ENCODE measurements at places on chromosomes 11 and 22. TPM values are rescaled to one million over a fixed set of nuclear protein-coding genes. Genes with fewer than 3 reads are reported as not detected.

OR10A2 gene
- not detected for total RNA-seq

PPP6R2 gene
- total RNA-seq = 51.2 TPM

PDGFD gene
- 6.1 TPM for total RNA-seq

PICALM gene
- total RNA-seq = 116 TPM

- H3K27me3 ChIP-seq = no peaks in the 10 kb centered on the region
- no peak overlapping the region for H3K27ac ChIP-seq
- no peaks in the 10 kb centered on the region for H3K36me3 ChIP-seq
- no peaks in the 10 kb centered on the region for H3K4me1 ChIP-seq
- no peak for DNase-seq
These were observed 100.8 kb downstream of the EHF start for GRCh38 chr11:34721646-34722045.

DNA sequence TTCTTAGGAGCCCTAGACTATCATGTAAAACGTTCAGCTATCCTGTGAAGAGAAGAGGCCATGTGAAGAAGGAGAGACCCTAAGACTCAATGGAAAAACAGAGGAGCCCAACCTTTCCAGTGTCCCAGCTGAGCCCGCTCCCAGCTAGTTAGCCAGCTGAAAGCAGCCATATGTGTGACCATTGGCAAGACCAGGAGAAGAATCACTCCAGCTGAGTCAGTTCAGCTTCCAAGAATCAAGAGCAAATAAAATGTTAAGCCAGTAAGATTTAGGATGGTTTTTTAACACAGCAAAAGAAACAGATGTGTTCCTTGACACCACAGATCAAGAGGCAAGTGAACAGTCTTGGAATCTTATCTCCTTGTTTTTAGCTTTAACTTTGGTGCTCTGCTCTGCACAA, 108.0 kb downstream of the CCDC81 start:
- H3K27ac ChIP-seq = peak overlapping the region; percentile 97
- 0 out of 2 replicates have a peak, but pooled peaks cover 4% of the 10 kb centered on the region for H3K36me3 ChIP-seq
- DNase-seq = no peak
- H3K27me3 ChIP-seq = no peaks in the 10 kb centered on the region

GRCh38 chr11:129769059-129769458, 46.6 kb upstream of the TMEM45B start:
- H3K27me3 ChIP-seq = no peaks in the 10 kb centered on the region
- H3K27ac ChIP-seq = no peak overlapping the region
- no peak overlapping the region for H3K4me3 ChIP-seq
- no peak for DNase-seq

DNA sequence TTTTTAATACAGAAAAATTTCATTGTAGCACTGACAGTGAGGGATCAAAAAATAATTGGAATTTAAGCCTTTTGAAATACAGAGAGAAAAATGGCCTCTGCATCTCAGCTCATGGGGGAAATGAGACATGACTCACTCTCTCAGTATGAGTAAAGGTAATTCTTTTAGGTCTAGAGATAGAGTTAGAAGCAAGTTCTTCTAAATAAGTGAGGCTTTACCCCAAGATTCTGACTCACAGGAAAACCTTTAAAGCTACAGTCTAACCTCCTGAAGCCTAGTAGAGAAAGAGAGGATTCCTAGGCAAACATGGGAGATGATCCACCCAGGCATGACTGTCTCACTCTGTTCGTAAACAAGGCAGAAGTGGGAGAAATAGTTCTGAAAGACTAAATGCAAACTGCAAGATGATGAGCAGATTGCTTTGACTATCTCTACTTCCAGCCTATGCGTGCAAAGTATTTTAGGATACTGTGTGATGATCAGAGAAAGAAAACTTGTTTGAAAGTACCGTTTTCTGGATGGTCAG, 1003.3 kb upstream of the CCDC90B start:
- no peaks in the 10 kb centered on the region for H3K36me3 ChIP-seq
- DNase-seq = no peak
- H3K4me1 ChIP-seq = no peaks in the 10 kb centered on the region
- no peak overlapping the region for H3K4me3 ChIP-seq
- no peaks in the 10 kb centered on the region for H3K27me3 ChIP-seq

- no peak overlapping the region for H3K4me3 ChIP-seq
- no peaks in the 10 kb centered on the region for H3K36me3 ChIP-seq
- peak overlapping the region; percentile 27 for H3K27ac ChIP-seq
These were observed 83.6 kb downstream of the BCR start for GRCh38 chr22:23263651-23264555.

DNA sequence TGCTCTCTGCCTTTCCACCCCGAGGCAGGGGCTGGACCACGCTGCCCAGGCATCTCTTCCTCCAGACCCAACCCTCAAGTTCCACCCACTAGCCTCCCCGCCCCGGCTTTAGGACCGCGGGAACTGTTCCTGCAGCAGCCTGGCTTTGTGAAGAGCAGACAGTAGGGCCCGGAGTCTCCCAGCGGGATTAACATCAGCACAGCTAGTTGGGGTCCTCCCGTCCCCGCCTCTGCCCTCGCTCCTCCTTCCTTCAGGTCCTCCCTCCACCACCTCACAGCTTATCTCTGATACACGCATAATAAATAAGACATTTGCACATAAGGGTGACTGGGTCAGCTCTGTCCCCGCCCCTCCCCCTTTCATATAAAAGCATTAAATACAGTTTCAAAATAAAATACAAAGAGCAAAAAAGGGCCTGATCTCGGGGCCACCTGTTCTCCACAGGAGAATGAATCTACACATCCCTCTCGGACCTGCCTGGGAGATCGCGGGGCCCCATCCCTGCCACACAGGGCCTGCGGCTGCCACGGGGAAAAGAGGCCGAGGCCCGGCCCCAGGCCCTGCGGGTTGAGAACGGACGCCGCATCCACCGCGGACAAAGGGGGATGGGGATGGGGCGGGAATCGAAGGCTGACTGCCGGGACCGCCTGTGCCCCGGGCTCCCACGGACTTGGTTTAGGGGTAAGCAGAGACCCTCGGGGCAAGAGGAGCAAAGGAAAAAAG, 6.5 kb downstream of the ZFTA start:
- no peaks in the 10 kb centered on the region for H3K36me3 ChIP-seq
- no peak overlapping the region for H3K27ac ChIP-seq
- peaks cover 8% of the 10 kb centered on the region for H3K4me1 ChIP-seq
- H3K4me3 ChIP-seq = no peak overlapping the region
- no peaks in the 10 kb centered on the region for H3K27me3 ChIP-seq
- no peak for DNase-seq

DNA sequence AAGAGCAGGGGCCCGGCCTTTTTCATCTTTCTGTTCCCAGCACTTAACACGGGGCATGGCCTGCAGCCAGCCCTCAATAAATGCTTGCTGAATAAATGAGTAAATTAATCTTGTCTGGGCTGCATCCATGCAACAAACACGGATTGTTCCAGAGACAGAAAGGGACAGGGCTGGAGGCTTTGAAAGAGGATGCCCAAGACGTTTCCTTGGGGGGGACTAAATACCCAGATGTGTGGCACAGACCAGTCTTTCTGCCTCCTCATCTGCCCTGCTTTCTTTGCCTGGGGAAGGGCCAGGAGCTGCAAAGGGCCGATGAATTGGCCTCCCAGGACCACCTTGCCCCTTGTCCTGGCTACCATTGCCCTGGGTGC, 40.4 kb downstream of the SHISAL1 start:
- H3K27me3 ChIP-seq = no peaks in the 10 kb centered on the region
- no peaks in the 10 kb centered on the region for H3K4me1 ChIP-seq
- H3K27ac ChIP-seq = no peak overlapping the region

- H3K4me1 ChIP-seq = peaks cover 54% of the 10 kb centered on the region
- H3K27me3 ChIP-seq = no peaks in the 10 kb centered on the region
- H3K36me3 ChIP-seq = no peaks in the 10 kb centered on the region
- peak; percentile 88 for DNase-seq
These were observed 35.6 kb downstream of the AMPD3 start for GRCh38 chr11:10490398-10491241.

Measured in PC-9 (cell line).